Psoas muscle (tissue), 8 donors: ENCODE measurements at places on chromosomes 2 and 18. TPM values are rescaled to one million over a fixed set of nuclear protein-coding genes. Genes with fewer than 3 reads are reported as not detected.

Gene CRYGC
- not detected for total RNA-seq

- no peaks in the 10 kb centered on the region for H3K4me1 ChIP-seq
- H3K36me3 ChIP-seq, result no peaks in the 10 kb centered on the region
- no peak for DNase-seq
These were observed 65.8 kb downstream of the KCTD1 start for GRCh38 chr18:26482569-26482968.

DNA sequence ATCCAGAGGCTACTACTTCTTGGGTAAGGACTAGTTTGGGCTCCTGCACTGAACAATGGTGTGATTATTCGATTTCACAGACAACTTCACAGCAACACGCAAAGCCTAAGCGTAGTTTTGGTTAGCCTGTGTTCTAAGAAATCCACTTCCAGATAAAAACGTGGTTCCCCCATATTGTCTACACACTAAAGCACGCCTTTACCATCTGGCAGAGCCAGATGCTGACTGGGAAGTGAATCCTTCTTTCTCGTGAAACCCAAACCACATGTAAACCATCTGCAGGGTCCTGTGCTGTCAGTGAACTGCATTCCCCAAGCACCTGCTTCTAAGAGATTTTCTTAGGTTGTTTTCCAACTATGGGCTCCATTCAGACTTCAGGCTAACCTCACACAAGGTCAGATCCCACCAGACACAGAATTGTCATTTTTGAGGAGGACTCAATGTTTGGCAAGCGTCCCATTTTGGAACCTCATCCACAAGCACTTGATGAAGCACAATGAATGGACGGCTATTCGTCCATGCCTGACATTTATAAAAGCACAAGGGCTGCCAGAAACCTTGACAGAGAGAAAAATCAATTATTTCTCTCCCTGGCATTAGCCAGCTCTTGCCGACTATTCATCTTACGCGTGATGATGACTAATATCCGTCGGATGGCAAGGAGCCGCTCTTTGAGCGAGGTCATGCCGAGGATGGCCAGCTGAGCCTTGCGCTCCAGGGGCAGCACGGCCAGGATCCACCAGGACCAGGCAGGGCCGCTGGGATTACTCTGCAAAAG lies 38.4 kb downstream of the LONRF2 start:
- no peaks in the 10 kb centered on the region for H3K4me1 ChIP-seq
- H3K27me3 ChIP-seq, result no peaks in the 10 kb centered on the region
- DNase-seq, result peak; percentile 40
- H3K27ac ChIP-seq, result no peak overlapping the region
- H3K36me3 ChIP-seq, result peaks cover 24% of the 10 kb centered on the region

DNA sequence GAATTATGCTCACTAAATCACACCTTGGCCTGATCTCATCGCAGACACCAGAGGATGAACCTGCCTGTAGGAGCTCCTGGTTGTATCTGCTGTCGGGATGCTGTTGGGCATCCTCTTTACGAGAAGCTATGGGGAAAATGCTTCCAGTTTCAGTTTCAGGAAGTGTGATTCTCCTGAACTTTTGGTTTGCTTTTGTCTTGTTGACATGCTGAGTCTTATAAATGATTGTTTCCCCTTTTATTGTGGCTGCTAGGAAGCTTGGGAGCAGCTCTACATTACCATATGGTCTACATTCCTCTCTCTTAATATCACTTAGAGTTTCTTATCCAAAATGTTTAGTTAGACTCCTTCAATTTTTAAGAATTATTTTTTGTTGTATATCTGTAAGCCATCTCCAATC lies 227.5 kb downstream of the MTX2 start:
- H3K27ac ChIP-seq, result no peak overlapping the region
- no peak overlapping the region for H3K4me3 ChIP-seq
- no peak for DNase-seq
- no peaks in the 10 kb centered on the region for H3K27me3 ChIP-seq
- H3K36me3 ChIP-seq, result no peaks in the 10 kb centered on the region
- peaks cover 11% of the 10 kb centered on the region for H3K4me1 ChIP-seq

Gene NXPH2
- not detected for total RNA-seq

- no peaks in the 10 kb centered on the region for H3K27me3 ChIP-seq
- H3K27ac ChIP-seq, result no peak overlapping the region
- no peaks in the 10 kb centered on the region for H3K4me1 ChIP-seq
These were observed 37.7 kb downstream of the DOCK10 start for GRCh38 chr2:225004597-225004996.

GRCh38 chr2:57693965-57694364 lies 352.6 kb upstream of the VRK2 start:
- DNase-seq, result no peak
- H3K36me3 ChIP-seq, result no peaks in the 10 kb centered on the region
- H3K4me3 ChIP-seq, result no peak overlapping the region
- H3K27ac ChIP-seq, result no peak overlapping the region

Gene PTPRM
- 39.0 TPM for total RNA-seq

- no peak for DNase-seq
- H3K4me1 ChIP-seq, result no peaks in the 10 kb centered on the region
- no peaks in the 10 kb centered on the region for H3K36me3 ChIP-seq
- no peaks in the 10 kb centered on the region for H3K27me3 ChIP-seq
These were observed 26.5 kb upstream of the PIK3C3 start for GRCh38 chr18:41928581-41928980.

DNA sequence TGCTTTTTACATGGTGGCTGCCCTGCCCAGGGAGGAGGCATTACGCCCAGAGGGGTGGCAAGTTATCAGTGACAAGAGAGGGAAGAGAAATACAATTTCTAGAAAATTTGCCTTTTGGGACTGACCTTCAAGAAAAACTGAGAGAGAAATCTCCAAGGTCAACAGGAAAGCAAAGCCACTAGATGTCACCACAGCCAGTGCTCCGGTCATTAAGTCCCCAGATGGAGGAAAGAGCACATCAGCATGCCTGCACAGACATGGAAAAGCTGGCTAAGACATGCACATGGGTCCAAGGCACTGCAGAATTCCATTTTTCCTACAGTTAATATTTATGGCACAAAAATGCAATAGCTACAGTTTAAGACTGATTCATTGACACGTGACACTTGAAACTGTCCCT lies 21.0 kb downstream of the FHL2 start:
- H3K36me3 ChIP-seq, result no peaks in the 10 kb centered on the region
- peak overlapping the region; percentile 79 for H3K27ac ChIP-seq
- DNase-seq, result no peak
- H3K27me3 ChIP-seq, result no peaks in the 10 kb centered on the region

GRCh38 chr2:134109725-134110124 lies 144.1 kb upstream of the MGAT5 start:
- H3K4me3 ChIP-seq, result no peak overlapping the region
- no peak overlapping the region for H3K27ac ChIP-seq
- H3K4me1 ChIP-seq, result no peaks in the 10 kb centered on the region
- DNase-seq, result no peak
- no peaks in the 10 kb centered on the region for H3K36me3 ChIP-seq
- H3K27me3 ChIP-seq, result no peaks in the 10 kb centered on the region

DNA sequence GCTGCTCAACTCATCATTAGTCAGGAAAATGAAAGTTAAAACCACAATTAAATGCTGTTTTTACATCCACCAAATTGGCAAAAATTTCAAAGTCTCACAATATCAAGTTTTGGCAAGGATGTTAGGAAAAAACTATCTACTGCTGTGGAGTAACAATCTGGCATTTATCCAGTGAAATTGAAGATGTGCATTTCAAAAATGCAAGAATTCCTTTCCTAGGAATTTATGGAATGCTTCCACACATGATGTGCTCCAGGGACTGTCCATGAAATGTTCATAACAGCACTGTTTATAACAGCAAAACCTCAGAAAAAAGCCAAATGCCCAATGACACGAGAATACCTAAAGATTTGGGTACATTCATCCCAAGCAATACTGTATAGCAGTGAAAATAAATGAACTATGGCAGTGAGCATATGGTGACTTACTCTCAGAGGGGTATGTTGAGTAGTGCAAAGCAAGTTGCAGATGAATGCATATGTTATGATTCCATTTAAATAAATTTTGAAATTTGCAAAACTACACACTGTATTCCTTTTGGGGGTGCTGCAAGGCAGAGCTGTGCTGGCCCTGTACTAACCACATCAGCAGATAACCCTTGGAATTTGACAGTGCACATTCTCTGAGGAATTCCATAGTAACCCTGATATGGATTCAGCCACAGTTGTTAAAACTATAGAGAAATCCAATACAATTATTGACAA lies 41.3 kb upstream of the GYPC start:
- H3K27ac ChIP-seq, result no peak overlapping the region
- H3K4me3 ChIP-seq, result no peak overlapping the region
- no peaks in the 10 kb centered on the region for H3K27me3 ChIP-seq

- H3K27me3 ChIP-seq, result no peaks in the 10 kb centered on the region
- H3K36me3 ChIP-seq, result peaks cover 39% of the 10 kb centered on the region
- H3K27ac ChIP-seq, result peak overlapping the region; percentile 68
- peak overlapping the region; percentile 51 for H3K4me3 ChIP-seq
These were observed 32.2 kb downstream of the KCTD18 start for GRCh38 chr2:200477667-200478131.

DNA sequence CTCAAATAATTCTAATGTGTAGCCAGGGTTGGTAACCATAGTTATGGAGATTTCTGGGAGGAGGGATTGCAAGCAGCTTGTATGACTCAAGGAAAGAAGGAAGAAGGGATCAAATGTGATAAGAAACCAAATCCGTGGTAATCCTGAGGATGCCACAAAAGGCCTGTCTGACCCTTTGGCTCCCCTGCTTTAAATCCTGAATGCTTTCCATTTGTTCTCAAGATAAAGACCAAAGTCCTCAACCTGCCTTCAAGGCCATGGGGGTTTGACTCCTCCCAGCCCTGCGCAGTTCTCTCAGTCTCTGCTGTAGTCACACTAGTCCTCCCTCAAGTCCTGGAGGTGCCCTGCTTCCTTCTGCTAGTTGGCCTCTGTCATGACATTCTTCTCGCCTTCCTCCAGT lies 74.0 kb downstream of the SUMO1 start:
- peaks cover 7% of the 10 kb centered on the region for H3K4me1 ChIP-seq
- H3K27me3 ChIP-seq, result no peaks in the 10 kb centered on the region
- no peak overlapping the region for H3K27ac ChIP-seq
- DNase-seq, result no peak
- no peaks in the 10 kb centered on the region for H3K36me3 ChIP-seq

DNA sequence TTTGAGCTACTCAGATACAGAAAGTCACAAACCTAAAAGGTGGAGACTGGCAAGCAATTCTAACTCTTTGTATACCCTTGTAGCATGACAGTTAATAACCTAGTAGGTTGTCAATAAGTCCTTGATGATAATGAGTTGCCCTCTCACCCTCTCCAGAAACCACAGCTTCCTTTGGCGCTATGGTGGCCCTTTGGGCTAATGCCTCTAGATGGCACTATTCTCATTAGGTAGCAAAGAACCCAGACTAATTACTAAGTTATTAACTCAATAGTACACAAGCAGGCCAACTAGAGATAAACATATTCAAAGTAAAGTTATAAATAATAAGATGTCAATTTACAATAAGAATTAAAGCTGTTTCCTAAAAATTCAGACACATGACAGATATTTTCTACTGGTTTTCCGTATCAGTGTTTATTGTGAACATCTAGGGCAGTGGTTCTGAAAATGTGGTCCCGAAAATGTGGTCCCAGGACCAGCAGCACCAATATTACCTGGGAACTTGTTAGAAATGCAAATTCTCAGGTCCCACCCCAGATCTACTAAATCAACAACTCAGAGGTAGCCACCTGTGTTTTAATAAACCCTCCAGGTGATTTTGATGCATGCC lies 41.1 kb downstream of the LDAH start:
- H3K36me3 ChIP-seq, result no peaks in the 10 kb centered on the region
- DNase-seq, result no peak
- H3K27me3 ChIP-seq, result no peaks in the 10 kb centered on the region
- H3K4me1 ChIP-seq, result no peaks in the 10 kb centered on the region

DNA sequence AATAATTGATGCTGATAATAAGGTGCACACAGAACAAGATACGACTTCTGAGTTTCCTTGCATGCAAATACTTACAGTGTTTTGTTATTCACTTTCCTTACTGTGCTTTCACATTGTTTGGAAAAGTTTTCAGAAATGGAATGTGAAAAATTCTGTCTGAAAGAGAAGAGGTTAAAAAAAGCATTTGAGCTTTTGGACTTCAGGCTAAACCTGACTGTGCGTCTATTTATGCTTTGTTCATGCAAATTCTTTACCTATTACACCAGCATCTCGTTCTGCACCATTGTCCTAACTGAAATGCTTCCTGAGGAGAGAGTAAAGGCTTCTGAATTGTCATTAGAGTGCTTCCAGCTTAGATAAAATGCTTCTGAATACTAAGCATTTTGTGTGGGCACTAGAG lies 61.4 kb downstream of the LHCGR start:
- no peak overlapping the region for H3K27ac ChIP-seq
- H3K36me3 ChIP-seq, result no peaks in the 10 kb centered on the region
- H3K4me3 ChIP-seq, result no peak overlapping the region
- H3K27me3 ChIP-seq, result no peaks in the 10 kb centered on the region
- no peak for DNase-seq

GRCh38 chr2:197235711-197236110 lies 74.9 kb downstream of the ANKRD44 start:
- H3K27ac ChIP-seq, result no peak overlapping the region
- H3K4me1 ChIP-seq, result no peaks in the 10 kb centered on the region
- H3K36me3 ChIP-seq, result no peaks in the 10 kb centered on the region
- DNase-seq, result no peak
- no peaks in the 10 kb centered on the region for H3K27me3 ChIP-seq

- no peak for DNase-seq
- H3K36me3 ChIP-seq, result peaks cover 33% of the 10 kb centered on the region
- H3K27me3 ChIP-seq, result no peaks in the 10 kb centered on the region
- H3K4me3 ChIP-seq, result no peak overlapping the region
These were observed 53.5 kb downstream of the RASGRP3 start for GRCh38 chr2:33529771-33530481.

Gene C2orf72
- not detected for total RNA-seq

DNA sequence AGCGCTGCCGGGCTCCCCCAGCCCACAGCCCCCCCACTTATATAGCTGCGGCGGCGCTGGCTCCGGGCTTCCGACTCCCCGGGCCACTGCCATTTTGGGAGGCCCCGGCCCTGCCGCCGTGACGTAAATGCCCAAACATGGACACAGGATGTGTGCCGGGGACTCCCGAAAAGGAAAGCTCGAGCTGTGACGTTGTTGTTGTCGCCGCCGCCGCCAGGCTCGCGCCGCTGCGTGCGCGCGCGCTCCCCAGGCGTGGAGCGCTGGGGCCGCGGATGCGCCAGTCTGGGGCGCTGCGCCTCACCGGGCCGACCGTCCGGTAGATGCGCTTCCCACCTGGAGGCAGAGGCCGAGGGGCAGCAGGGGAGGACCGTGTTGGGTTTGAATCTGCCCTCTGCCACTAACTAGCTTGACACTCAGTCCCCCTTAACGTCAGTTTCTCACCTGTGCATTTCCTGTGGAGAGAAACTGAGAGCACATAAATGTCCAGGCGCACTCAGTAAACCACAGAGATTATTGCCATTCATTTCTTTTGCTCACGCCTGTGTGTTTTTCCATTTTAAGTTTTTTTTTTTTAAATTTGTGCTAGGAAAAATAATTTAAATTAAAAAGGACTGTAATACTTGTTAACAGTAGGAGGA lies at the start of gene EGR4:
TSS of gene EGR4 (minus strand) at position 15 of the 638 bp plus-strand sequence. CDS start 231 bp downstream, outside the sequence.
- peak; percentile 26 for DNase-seq
- no peaks in the 10 kb centered on the region for H3K36me3 ChIP-seq
- peak within 1 kb of the TSS; percentile 58 for H3K4me3 ChIP-seq
- peaks cover 95% of the 10 kb centered on the region for H3K27me3 ChIP-seq
- H3K27ac ChIP-seq, result no peak within 1 kb of the TSS
